ENCODE measurements at places on chromosomes 7 and 10. TPM values are rescaled to one million over a fixed set of nuclear protein-coding genes. Genes with fewer than 3 reads are reported as not detected.
A peak's percentile ranks its signal among the peaks of the same experiment; 100 is the strongest.

GRCh38 chr7:143908120-143908519, 6.1 kb upstream of the TCAF1 start:
- no peak for DNase-seq

Gene SUN3
- total RNA-seq = not detected

DNA sequence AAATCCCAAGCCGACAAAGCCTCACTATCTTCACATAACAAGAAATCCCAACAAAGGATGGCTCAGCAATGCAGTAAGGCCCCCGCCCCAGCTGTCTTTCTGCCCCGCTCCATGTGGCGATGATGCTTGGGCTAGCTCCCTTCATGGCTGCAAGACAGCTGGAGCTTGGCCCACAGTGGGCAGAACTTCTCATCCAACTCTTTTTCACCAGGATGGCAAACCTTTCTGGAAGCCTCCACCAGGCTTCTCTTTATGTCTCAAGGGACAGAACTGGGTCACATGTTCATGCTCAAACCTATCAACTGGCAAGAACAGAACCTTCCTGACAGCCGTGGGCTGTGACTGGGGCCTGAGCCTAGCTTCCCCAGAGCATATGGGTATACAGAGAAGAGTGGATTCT, 260.5 kb upstream of the MKLN1 start:
- DNase-seq = no peak

- no peak for DNase-seq
These were observed 35.5 kb downstream of the ICA1 start for GRCh38 chr7:8226501-8226900.

Gene HYAL4
- not detected for total RNA-seq

Gene SPOCK2
- total RNA-seq = not detected

- no peak for DNase-seq
These were observed 25.3 kb upstream of the NUDCD3 start for GRCh38 chr7:44515590-44516268.

DNA sequence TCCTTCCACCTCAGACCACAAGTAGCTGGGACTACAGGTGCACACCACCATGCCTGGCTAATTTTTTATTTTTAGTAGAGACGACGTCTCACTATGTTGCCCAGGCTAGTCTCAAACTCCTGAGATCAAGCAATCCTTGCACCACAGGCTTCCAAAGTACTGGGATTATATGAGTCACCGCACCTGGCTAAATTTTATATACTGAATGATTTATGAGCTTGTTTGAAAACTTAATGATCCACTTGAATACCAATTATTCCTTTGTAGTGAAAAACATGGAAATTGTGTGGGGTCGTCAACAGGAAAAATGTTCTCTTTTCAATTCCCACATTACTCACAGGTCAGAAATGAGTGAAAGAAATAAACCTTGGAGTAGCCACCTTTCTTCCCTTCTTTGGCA, 31.3 kb downstream of the RAPGEF5 start:
- no peak for DNase-seq

Gene FXYD4
- not detected for total RNA-seq

Gene TRIL
- total RNA-seq = 0.03 TPM

GRCh38 chr10:25263931-25264330, 89.1 kb downstream of the GPR158 start:
- DNase-seq = no peak

Gene MRLN
- not detected for total RNA-seq

GRCh38 chr7:50730446-50731400, 52.0 kb downstream of the GRB10 start:
- DNase-seq = no peak

DNA sequence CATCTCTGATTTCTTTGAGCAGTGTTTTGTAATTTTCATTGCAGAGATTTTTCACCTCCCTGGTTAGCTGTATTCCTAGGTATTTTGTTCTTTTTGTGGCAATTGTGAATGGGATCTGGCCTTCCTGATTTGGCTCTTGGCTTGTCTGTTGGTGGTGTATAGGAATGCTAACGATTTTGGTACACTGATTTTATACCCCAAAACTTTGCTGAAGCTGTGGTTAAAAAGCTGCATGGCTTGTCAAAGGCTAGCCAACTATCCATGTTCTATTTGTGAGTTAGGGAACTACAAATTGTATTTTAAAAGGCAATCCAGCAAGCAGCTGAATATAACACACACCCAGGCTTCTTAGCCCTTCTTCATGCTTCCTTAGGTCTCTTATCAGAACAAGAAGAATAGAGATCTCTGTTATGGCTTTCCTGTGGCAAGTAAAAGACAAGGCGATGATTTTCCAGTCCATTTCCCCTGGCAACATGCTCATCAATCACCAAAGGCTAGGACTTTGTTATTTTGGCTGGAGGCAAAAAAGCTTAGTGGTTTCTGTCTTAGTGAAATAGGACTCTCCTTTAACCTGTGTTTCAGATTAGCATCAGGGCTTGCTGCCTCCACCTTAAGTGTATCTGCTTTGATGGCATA, 77.5 kb downstream of the CDK6 start:
- no peak for DNase-seq

Gene WNT16
- not detected for total RNA-seq

- no peak for DNase-seq
These were observed 1.0 kb downstream of the NPM3 start for GRCh38 chr10:101781984-101782810.

- peak; percentile 99 for DNase-seq
These were observed at the start of gene ERV3-1 for GRCh38 chr7:65006094-65006992. Gene ERV3-1 (minus strand): TSS chr7:65006687. CDS start chr7:64993026, 13,661 bp downstream.

Gene ANXA8
- 2.5 TPM for total RNA-seq

GRCh38 chr7:108402865-108403264, 53.4 kb downstream of the NRCAM start:
- DNase-seq = no peak

GRCh38 chr7:111067251-111067650, 23.7 kb upstream of the LRRN3 start:
- no peak for DNase-seq

GRCh38 chr7:125326666-125327255, 397.1 kb upstream of the POT1 start:
- DNase-seq = no peak

- no peak for DNase-seq
These were observed 38.2 kb downstream of the WDR37 start for GRCh38 chr10:1094112-1095057.

DNA sequence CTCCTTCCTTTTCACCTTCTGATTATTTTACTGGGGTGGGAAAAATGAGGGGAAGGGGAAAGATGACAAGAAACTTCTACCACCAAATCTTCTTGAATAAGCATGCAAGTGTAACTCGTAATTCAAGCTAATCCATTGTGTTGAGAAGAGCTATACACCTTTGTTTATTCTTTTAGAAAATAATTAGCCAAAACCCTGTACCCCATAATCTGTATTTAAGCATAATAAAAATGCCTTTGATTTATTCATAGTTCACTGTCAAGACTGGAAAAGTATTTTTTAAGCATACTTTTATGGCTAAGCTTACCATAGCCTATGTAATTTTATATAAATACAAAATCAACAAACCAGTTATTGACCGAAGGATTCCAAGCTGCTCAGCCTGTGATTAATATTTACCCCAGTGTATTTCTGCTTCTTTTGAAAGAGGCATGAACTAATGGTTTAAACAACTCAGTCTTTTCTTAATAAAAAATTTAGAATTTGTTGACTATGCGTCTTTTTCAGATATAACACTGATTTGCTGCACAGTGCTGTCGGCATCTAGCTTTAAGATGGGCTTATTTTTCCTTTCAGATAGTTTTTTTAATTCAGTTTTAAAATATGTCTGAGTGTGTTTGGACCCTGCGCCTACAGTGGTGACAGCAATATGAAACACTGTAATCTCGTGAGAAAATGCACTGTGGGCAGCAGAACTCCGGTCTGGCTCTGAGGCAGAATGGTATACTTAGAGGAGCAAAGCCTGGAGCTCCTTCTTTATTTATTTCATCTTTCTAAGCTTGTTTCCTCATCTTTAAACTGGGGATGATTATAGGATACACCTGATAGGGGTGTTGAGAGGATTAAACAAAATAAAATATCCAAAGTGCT, 238.8 kb upstream of the LRGUK start:
- no peak for DNase-seq

Gene PIK3CG
- total RNA-seq = not detected

- DNase-seq = no peak
These were observed 158.1 kb downstream of the LRRC4 start for GRCh38 chr7:127873151-127873550.

Gene FKBP9
- 170 TPM for total RNA-seq

Data from MG63 (cell line).